NCI-H1048 (cell line): ENCODE measurements at places on chromosomes 16 and 17.
A peak's percentile ranks its signal among the peaks of the same experiment; 100 is the strongest.

DNA sequence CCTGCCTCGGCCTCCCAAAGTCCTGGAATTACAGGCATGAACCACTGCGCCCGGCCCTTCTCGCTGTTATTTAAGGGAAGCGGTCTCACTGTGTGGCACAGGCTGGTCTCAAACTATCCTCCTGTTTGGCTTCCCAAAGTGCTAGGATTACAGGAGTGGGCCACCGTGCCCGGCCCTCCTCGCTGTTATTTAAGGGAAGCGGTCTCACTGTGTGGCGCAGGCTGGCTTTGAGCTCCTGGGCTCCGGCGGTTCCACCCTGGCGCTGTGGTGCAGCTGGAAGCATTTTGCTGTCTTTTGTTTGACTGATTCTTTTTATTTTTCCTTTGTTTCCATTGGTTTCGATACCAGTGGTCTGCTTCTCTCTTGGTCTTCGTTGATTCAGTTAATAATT is 40.7 kb downstream of the FOXK2 start:
- no peak for DNase-seq

GRCh38 chr17:82216301-82217119 is 3.9 kb upstream of the CCDC57 start:
- no peak for DNase-seq

DNA sequence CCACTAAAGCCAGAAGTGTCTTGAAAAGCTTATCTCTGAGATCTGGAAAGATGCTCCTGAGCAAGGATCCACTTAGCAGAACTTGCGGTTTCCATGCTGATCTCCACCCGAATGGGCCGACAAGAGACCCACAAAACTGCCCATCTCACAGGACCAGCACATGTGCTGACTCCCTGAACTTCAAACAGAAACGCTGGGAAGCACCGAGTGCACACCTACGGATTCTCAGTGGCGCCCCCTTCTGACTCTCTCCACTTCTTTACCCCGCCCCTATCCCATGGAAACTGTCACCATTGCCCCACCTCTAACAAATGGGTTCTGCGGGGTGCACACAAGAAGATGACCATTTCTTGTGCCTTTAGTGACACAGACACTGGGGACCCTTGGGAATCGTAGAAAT is 21.4 kb downstream of the CDRT4 start:
- no peak for DNase-seq

DNA sequence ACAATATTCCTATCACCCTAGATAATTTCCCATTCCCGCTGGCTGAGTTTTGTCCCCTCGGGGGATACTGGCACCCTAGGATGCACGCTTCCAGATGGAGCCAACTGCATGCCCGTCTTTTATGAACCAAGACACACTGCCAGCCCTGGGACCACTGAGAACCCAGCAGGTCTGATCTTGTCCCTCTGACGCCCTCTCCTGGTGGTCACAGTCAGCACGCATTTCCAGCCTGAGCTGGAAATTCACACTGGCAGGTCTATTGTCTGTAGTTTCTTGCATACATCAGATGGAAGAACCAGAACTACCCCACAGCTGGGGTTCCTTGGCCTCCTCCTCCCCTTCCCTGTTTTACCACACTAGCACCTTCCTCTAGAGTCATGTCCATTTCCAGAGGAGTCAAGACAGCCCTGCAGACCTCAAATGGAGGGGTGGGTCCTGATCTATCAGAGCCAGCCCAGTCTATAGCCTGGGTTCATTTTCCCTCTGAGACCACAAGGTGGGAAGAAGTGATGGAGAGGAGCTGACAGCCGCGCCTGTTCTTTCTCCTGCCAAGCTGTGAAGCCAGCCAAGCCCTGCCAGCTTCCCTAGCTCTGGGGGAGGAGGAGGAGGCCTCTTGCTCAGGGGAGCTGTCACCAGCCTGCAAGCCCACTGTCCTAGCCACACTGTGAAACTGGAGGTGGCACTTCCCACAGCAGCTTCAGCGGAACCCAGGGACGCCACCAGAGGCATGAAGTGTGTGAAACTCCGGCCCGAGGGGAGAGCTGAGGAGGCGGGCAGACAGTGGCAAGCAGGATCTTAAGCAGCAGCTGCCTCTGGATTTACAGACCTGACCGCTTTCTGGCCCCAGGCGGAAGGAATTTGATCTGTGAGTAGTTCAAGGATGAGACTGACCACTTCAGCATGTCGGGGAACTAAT is 29.3 kb downstream of the MXRA7 start:
- no peak for DNase-seq

- DNase-seq: no peak
Measured at GRCh38 chr16:20911361-20911760, 10.8 kb downstream of the LYRM1 start.

DNA sequence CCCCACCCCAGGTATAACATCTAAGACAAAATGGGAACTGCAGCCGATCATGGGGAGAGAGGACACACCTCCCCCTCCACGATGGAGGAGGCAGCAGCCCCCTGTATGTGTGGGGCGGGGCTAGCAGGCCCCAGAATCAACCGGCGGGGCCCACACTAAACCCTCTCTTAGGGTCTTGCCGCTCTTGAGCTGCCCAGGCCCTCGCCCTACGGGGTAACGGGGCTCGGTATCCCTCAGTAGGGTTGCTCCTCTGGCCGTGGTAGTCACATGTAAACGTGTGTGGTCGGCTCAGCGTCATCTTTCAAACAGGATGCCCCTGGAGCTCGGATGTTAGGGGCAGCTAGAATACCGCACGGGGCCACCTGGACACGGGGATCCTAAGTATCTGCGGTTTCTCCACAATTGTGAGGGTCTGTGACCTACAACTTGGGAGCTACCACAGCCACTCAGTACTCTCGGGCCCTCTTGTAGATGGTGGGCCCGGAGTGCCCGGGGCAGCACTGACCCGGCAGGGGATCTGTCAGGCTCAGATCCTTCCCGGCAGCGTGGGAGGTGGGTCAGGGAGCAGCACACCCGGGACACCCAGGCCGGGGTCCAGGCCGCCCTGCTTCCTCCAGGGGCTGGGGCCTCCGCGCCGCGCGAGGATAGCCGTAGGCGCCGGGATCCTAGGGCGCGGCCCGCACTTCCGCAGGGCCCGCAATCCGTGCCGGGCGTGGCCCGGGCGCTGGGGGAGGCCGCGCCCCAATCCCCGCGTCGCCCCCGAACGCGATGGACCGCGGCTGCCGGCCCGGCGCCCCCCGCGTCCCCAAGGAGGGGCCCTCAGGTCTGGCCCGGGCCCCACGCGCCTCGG is 781 bp downstream of the ARHGDIA start:
- no peak for DNase-seq

DNA sequence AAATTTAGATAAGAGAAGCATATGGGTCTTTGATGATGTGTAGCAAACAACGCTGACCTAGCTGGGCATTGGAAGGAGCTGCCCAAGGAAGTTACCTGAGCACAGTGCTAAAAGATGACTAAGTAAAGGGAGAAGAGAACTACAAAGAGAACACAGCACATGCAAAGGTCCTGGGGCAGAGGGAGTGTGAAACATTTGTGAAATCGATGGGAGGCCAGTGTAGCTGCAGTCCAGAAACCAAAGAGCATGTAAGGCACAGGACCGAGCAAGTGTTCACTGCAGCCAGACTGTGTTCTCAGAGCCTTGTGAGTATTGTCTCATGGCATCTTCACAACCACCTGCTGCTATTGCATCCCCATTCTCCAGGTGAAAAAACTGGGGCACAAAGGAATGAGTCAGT is 44.9 kb downstream of the ARHGAP27 start:
- no peak for DNase-seq

DNA sequence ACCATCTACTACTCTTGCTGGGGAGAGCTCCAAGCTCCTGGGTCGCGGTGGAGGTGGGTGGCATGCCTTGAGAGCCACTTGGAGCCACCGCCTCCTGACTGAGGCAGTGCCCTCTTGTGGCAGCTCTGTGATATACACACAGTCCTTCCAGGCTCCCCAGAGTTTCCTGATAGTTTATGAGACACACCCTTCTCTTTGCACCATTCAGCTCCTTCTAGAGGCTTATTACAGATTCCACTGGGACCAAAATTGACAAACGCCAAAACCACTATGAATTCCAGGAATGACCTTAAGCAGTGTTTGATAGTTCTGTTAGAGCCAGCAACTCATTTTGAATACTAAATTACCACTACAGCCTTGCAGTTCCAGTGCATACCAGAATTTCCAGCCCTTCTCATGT is 170.1 kb upstream of the CDH13 start:
- peak; percentile 2 for DNase-seq

DNA sequence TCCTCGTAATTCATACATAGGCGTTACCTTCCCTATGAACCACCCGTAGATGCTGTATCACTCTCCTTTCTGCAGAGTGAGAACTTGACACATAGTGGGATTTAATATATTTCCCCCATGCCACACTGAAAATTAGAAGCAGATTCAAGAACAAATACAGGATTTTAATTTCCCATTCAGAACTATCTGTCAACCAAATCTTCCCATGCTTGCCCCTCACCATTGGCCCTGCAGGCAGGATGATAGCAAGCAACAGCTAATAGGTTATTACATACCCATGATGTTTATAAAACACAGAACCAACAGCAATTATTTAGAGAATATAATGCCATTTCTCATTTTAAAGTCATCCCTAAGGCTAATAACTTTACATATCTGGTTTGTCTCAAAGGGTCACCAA is 55.0 kb upstream of the GNAO1 start:
- DNase-seq: no peak

DNA sequence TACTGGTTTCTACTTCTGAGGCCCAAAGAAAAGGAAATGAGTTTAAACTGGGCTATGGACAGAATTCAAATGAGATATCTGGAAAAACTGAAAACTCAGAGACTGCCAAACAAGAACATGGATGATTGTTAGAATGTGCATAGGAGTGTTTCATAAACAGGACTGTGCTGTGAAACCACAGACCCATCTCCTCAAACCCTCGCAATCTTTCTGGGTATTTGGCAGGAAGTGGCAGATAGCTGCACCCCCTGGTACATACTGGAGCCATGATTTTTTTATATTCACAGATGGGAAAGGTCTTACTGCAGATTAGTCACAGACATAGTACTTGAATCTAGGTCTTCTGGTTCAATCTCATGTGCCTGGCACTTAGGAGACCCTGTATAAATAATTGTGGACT is 145.0 kb downstream of the CCDC182 start:
- DNase-seq: no peak

GRCh38 chr17:40447148-40447644 is 3.9 kb downstream of the IGFBP4 start:
- DNase-seq: no peak

- DNase-seq: no peak
Measured at GRCh38 chr17:81447331-81447933, 52.2 kb downstream of the BAHCC1 start.

DNA sequence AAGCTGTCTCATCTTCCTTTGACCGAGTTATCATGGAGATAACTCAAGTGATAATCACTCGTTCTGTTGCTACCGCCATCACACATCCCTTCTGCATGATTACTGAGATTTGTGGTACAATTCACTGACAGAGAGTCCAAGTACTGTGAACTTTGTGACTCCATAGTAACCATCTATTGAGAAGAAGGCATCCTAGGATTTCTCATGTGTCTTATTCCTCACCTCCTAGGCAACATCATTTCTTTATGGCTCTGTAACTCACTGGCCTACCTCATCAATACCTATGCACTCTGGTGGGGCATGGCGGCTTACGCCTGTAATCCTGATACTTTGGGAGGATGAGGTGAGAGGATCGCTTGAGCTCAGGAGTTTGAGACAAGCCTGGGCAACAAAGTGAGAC is 19.4 kb downstream of the DRC7 start:
- DNase-seq: no peak
